ENCODE measurements at places on chromosomes 11 and 22.

DNA sequence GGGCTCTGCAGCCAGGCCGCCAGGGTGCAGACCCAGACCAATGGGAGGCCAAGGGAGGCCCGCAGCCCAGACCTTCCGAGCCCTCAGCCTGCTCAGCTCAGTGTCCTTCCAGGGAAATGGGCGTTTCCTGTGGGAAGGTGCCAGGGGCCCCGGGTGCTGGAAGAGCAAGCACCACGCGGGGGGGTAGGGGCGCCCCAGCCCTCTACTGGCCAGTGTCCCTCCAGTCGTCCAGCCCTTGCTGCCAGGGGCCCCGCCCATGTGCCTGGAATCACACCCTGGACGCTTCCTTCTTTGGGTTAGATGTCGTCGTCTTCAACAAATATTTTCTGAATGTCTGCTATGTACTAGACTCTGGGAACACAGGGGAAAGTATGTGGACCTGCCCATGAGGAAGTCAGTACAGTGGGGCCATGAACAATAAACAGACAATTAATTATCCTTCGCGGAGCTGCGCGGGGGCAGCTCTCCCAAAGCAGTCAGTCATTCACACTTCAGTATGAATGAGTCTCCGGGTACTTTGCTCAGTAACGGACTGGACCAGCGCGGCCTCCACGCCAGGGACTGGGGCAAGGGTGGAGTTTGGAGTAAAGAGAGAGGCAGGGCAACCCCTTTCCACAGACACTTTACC lies 60.2 kb downstream of the CDKN1C start:
- H3K27me3 ChIP-seq = peaks cover 45% of the 10 kb centered on the region
- DNase-seq = no peak
- peaks cover 17% of the 10 kb centered on the region for H3K36me3 ChIP-seq
- H3K4me1 ChIP-seq = peaks cover 9% of the 10 kb centered on the region
- no peak overlapping the region for H3K4me3 ChIP-seq

DNA sequence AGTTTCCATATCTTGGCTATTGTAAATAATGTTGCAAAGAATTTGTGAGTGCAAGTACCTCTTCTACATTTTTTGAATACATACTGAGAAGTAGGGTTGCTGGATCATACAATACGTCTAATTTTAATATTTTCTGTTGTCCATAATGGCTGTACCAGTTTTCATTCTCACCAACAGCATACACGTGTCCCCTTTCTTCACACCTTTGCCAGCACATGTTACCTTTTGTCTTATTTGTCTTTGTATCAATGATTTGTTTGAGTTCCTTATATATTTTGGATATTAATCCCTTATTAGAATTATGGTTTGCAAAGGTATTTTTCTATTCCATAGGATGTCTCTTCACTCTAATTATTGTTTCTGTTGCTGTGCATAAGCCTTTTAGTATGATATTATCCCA lies 904.3 kb downstream of the METTL15 start:
- no peak for DNase-seq
- H3K27me3 ChIP-seq = no peaks in the 10 kb centered on the region
- H3K36me3 ChIP-seq = no peaks in the 10 kb centered on the region
- no peak overlapping the region for H3K4me3 ChIP-seq
- H3K27ac ChIP-seq = no peak overlapping the region
- H3K4me1 ChIP-seq = no peaks in the 10 kb centered on the region

DNA sequence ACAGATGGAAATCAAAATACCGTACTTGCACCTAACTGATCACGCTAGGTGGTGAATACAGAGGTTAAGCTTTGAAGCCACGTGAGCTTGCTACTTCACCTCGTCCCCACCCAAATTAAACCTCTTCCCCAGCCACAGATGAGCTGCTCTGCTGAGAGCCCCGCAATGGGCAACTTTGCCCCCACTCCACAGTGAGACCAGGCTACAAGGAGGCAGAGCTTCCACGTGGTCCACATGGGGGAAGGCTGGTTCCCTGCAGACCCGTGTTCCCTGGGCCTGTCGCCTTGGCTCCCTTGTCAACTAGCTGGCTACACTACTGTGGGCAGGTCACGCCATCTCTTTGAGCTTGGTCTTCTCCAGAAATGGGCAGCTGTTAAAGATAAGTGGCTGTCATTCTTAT lies 10.9 kb downstream of the CD5 start:
- H3K36me3 ChIP-seq = no peaks in the 10 kb centered on the region
- H3K27ac ChIP-seq = no peak overlapping the region
- peaks cover 4% of the 10 kb centered on the region for H3K27me3 ChIP-seq
- no peak overlapping the region for H3K4me3 ChIP-seq

DNA sequence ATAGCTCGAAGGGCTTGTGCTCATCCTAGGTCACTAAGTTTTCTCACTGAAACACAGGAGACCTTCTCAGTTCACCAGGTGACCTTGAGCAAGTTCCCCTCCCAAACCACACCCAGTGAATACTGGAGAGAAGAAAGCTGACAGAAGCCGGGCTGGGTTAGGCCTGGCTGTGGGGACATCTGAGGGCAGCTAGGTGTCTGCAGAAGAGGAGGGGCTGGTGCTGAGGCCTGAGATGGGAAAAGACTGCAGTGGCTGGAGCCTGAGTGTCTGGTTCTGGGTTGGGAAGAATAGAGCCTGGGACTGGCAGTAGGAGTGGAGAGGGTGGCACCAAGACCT lies 602 bp upstream of the INPP5J start:
- peak overlapping the region; percentile 31 for H3K4me3 ChIP-seq
- DNase-seq = no peak
- H3K4me1 ChIP-seq = peaks cover 6% of the 10 kb centered on the region
- no peaks in the 10 kb centered on the region for H3K36me3 ChIP-seq
- H3K27me3 ChIP-seq = peaks cover 5% of the 10 kb centered on the region

GRCh38 chr11:68099057-68099456 lies 22.1 kb downstream of the CHKA start:
- DNase-seq = no peak
- no peaks in the 10 kb centered on the region for H3K27me3 ChIP-seq
- peak overlapping the region; percentile 93 for H3K27ac ChIP-seq
- H3K36me3 ChIP-seq = peaks cover 9% of the 10 kb centered on the region
- peaks cover 33% of the 10 kb centered on the region for H3K4me1 ChIP-seq

GRCh38 chr11:122108192-122108799 lies 7.7 kb downstream of the BLID start:
- H3K27me3 ChIP-seq = peaks cover 13% of the 10 kb centered on the region
- no peaks in the 10 kb centered on the region for H3K36me3 ChIP-seq

DNA sequence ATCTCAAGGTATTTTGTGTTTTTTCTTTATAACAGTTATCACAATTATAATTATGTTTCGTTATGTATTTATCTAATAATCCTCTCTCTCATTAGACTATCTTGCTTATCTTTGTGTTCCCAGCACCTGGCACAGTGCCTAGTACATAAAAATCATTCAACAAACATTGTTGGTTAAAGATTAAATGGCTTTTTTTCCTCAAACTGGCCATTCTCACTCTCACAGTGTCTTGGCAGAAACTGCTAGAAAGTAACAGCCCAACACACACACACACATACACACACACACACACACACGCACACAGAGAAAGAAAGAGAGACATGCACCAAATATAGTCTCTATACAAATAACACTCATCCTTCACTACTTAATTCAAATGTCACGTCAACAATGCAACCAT lies 36.8 kb downstream of the OR10A6 start:
- H3K27ac ChIP-seq = no peak overlapping the region
- no peak for DNase-seq
- no peaks in the 10 kb centered on the region for H3K36me3 ChIP-seq
- no peak overlapping the region for H3K4me3 ChIP-seq

DNA sequence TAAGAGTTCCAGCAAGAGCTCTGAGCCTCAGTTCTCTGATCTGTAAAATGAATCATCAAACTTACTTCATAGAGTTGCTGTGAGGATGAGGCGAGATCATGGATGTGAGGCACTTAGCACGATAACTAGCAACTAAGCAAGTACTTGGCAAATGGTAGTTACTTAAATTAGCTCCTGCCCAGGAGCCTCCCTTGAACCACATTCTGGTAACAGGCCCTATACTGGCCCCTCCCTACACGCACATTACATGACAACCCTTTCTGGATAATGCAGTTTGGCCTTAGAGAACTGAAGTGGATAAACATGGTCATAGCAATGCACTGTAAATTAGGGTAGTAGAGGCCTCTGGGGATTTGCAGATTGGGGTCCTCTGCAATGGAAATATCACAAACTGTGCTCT lies 187.4 kb upstream of the NARS2 start:
- peaks cover 16% of the 10 kb centered on the region for H3K4me1 ChIP-seq
- no peak overlapping the region for H3K4me3 ChIP-seq

GRCh38 chr22:20740222-20740951 lies 33.5 kb upstream of the SERPIND1 start:
- peaks cover 23% of the 10 kb centered on the region for H3K36me3 ChIP-seq
- H3K4me3 ChIP-seq = no peak overlapping the region
- H3K4me1 ChIP-seq = no peaks in the 10 kb centered on the region
- DNase-seq = no peak
- no peak overlapping the region for H3K27ac ChIP-seq

DNA sequence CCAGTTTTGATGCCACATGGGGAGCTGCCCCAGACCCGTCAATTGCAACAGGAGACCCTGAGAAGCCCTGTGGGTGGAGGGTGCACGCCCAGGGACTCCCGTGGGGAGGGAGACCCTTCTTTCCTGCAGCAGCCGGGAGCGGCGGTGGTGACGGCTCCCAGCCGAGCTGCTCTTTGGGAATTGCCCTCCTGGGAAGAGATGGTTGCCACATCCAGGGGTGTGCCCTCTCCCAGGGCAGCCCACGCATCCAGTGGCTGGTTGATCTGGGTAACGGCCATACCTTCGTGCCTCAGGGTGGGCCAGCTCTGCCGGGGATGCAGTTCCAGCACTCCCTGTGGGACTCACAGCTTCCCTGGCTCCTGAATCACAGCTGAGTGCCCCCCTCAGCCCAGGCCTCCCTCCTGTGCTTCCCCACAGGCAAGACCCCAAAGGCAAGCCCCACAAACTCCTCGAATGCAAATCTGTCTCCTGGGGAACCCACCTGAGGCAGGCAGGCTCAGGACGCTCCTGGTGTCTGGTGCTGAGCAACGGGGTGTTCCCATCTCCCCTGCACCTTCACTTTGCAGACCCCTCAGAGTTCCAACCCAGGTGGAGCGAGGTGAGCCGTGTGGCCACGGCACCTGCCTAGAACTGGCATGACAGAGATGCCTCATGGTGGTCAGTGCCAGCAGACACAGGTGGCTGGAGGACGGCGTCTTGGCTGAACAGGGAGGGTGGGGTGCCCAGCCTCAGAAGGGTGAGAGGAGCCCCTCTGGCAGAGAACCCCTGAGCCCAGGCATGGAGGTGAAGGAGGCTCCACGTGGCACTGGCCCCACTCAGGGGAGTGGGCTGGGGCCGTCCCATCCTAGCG lies 1027.4 kb downstream of the BRD1 start:
- H3K4me1 ChIP-seq = peaks cover 9% of the 10 kb centered on the region
- DNase-seq = no peak
- no peaks in the 10 kb centered on the region for H3K36me3 ChIP-seq
- no peak overlapping the region for H3K27ac ChIP-seq

DNA sequence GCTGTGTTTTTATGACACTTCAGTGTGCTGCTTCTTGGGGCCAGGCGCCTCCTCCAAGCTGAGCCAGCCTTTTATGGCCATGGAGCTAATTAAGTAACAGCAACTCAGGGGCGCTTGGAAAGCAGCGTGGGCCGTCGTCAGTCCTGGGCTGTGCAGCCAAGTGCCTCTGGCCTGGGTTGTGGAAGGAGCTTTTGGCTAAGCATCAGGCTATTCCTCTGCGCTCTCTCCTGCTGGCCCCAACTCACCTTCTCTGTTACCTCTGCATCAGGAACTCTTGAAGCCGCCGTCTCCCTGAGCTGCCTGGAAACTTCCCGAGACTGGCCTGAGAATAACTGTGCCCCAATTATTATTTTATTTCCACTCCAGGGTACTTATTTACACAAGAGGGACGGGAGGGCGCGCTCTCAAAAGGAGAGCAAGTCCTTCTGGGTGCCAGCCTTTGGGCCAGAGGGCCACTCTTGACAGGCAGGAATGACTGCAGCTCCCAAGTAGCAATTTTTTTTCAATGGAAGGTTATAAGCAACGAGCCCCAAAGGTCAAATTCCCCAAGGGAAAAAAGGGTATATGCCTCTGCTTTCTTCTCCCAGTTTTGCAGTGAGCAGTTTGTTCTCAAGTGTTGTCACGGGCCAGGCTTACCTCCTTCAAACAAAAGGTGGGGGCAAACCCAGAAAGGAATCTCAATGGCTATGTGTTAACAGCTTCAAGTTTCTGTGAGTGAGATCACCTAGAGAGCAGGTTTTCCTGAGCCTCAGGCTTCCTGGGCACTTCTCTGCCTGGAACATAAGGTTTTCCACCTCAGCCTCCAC lies 38.5 kb upstream of the NAV2 start:
- H3K36me3 ChIP-seq = no peaks in the 10 kb centered on the region
- H3K27me3 ChIP-seq = peaks cover 12% of the 10 kb centered on the region
- peak overlapping the region; percentile 3 for H3K27ac ChIP-seq
- H3K4me3 ChIP-seq = no peak overlapping the region
- peaks cover 4% of the 10 kb centered on the region for H3K4me1 ChIP-seq

- peak overlapping the region; percentile 73 for H3K27ac ChIP-seq
- peak overlapping the region; percentile 75 for H3K4me3 ChIP-seq
- H3K27me3 ChIP-seq = peaks cover 6% of the 10 kb centered on the region
- H3K36me3 ChIP-seq = no peaks in the 10 kb centered on the region
- H3K4me1 ChIP-seq = peaks cover 15% of the 10 kb centered on the region
Measured at GRCh38 chr22:25406510-25407210, 157.8 kb upstream of the GRK3 start.

DNA sequence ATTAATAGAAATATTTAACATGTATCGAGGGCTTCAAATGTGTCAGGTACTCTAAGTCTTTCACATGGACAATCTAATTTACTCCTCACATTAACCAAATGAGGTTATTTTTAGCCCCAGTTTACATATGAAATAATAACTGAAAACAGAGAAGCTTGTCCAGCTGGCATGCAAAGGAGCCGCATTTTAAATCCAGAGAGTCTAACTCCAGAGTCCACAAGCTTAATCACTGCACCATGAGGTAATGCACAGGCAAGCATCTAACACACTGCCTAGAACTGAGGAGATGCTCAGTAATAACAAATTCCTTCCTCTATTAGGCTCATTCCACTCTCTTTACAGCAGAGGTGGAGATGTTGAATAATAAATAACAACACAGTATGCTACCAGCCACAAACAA lies 165.7 kb upstream of the GUCY1A2 start:
- no peaks in the 10 kb centered on the region for H3K36me3 ChIP-seq
- no peaks in the 10 kb centered on the region for H3K27me3 ChIP-seq
- H3K4me3 ChIP-seq = no peak overlapping the region
- no peaks in the 10 kb centered on the region for H3K4me1 ChIP-seq
- no peak for DNase-seq

GRCh38 chr11:32090545-32091370 lies at the start of gene RCN1:
TSS of gene RCN1 (plus strand) at chr11:32091074. CDS start at chr11:32091197, 123 bp downstream.
- H3K4me3 ChIP-seq = peak within 1 kb of the TSS; percentile 84
- peak; percentile 79 for DNase-seq
- H3K4me1 ChIP-seq = peaks cover 19% of the 10 kb centered on the region
- peak within 1 kb of the TSS; percentile 99 for H3K27ac ChIP-seq
- H3K36me3 ChIP-seq = peaks cover 15% of the 10 kb centered on the region

GRCh38 chr22:23534201-23534850 lies 45.8 kb downstream of the IGLL1 start:
- peak overlapping the region; percentile 93 for H3K27ac ChIP-seq
- peaks cover 68% of the 10 kb centered on the region for H3K4me1 ChIP-seq
- no peak for DNase-seq
- H3K36me3 ChIP-seq = no peaks in the 10 kb centered on the region

DNA sequence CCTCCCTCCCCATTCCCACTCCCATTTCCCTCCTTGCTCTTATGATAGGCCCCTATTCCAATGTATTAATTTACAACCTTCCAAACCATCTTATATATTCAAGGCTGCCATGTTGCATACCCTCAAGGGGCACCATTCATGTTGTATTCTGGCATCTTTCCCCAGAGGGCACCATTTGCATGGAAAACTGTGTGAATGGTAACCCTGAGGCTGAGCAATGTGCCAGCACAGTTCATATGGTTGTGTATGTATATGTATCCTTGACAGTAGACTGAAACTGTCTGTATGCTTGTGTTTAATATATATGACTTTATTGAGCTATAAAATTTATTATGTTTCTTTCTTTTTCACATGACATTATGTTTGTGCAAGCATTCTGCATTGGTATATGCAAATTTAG lies 7.3 kb downstream of the RASSF10 start:
- H3K4me3 ChIP-seq = no peak overlapping the region
- peaks cover 42% of the 10 kb centered on the region for H3K4me1 ChIP-seq
- H3K27ac ChIP-seq = no peak overlapping the region

All from progenitor cell of endocrine pancreas (in vitro differentiated cells).